ENCODE measurements at places on chromosomes 1 and 21. TPM values are rescaled to one million over a fixed set of nuclear protein-coding genes. Genes with fewer than 3 reads are reported as not detected.

Gene LMX1A
- not detected for total RNA-seq

Gene TNFSF18
- total RNA-seq: not detected

Gene RAP1GAP
- total RNA-seq: 0.65 TPM

Gene OR2L13
- total RNA-seq: not detected

Gene MSH4
- total RNA-seq: 0.13 TPM

Gene LRRC39
- 0.39 TPM for total RNA-seq

All from articular chondrocyte of knee joint (primary cell).